Germinal center (tissue), 1 donor: ENCODE measurements at places on chromosomes 3 and 15.

GRCh38 chr3:154137036-154137435 is 15.8 kb downstream of the ARHGEF26 start:
- DNase-seq, result no peak

DNA sequence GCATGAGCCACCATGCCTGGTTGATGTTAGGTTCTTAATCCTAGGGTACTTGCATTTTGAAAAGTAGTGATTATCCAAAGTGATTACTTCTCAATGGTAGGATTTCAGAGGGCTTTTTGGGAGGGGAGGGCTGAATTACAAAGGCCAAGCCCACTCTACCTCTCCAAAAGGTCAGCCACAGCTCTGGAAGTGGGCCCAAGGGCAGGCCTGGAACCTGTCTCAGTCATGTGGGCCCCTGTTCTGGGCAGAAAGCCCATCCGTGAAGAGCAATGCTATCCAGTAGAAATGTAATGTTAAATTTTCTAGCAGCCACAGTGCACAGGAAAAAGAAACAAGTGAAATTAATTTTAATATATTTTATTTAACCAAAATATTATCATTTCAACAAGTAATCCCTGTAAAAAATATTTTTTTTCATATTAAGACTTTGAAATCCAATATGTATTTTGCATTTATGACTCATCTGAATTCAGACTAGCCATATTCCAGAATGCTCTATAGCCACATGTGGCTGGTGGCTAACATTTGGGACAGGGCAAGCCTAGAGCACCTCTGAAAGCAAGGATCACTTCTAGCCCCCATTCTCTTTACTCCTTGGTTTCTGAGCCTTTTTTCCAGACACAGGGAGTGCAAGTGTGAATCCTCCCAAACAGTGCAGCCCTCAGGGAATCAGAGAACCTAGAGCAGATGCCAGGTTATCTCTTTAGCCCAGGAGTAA is 16.8 kb downstream of the RFT1 start:
- DNase-seq, result no peak

GRCh38 chr3:55164876-55165275 is 237.0 kb upstream of the LRTM1 start:
- DNase-seq, result no peak

- no peak for DNase-seq
These were observed 39.7 kb downstream of the TBC1D2B start for GRCh38 chr15:78037779-78038305.

DNA sequence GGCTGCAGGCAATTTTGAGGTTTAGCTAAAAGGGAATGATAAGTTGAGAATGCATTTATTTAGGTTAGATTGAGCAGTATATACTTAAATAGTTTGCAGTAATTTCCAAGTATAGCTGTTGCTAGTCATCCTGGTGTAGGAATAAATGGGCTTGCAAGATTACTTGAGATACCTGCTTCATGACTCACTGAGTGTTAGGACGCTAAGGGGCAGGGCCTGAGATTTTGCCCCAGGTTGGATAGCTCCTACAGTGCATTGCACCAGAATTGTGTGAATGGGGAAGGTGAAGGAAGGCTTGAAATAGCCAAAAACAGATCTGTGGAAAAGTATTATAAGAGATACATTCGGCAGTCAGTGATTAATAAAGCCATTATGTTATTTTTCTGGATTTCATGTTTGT is 72.8 kb downstream of the KCNH8 start:
- DNase-seq, result no peak

DNA sequence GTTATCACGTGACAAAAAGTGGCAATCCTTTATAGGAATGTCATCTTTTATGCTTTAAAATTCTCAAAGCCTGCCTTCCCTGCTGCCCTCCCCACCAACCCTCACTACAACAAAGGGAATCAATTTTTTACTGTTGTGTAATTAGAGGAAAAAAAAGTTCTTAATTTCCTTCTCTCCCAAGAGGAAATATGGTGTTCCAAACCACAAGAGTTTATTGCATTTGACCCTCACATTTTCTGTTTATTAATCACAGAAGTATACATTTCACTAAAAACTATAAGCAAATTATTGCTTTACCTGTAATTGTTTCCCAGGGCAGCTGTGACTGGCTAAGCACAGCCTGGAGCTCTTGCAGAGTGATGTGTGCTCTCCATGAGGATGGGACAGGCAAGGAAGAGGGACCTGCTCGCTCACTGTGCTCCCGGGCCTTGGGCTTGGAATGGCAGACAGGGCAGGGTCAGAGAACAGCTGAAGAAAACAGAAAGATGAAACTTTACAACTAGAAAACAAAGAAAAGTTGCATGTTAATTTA is 31.3 kb upstream of the ATP10A start:
- no peak for DNase-seq

GRCh38 chr3:45112939-45113338 is 33.2 kb downstream of the CDCP1 start:
- no peak for DNase-seq

- DNase-seq, result no peak
These were observed 243.1 kb downstream of the TLE3 start for GRCh38 chr15:69854521-69855181.

GRCh38 chr3:35635926-35636683 is 3.2 kb upstream of the ARPP21 start:
- no peak for DNase-seq

GRCh38 chr3:147409143-147410115 is at the start of gene ZIC1:
ZIC1 (plus strand) TSS chr3:147409365; CDS start chr3:147410113, 748 bp downstream.
- DNase-seq, result no peak

GRCh38 chr3:138303474-138303873 is 26.2 kb downstream of the NME9 start:
- DNase-seq, result no peak
